ENCODE measurements at places on chromosomes 2 and 18. TPM values are rescaled to one million over a fixed set of nuclear protein-coding genes. Genes with fewer than 3 reads are reported as not detected.

EGR4 gene
- 0.09 TPM for total RNA-seq

MYOM1 gene
- total RNA-seq = 3.8 TPM

OTX1 gene
- 0.26 TPM for total RNA-seq

DNA sequence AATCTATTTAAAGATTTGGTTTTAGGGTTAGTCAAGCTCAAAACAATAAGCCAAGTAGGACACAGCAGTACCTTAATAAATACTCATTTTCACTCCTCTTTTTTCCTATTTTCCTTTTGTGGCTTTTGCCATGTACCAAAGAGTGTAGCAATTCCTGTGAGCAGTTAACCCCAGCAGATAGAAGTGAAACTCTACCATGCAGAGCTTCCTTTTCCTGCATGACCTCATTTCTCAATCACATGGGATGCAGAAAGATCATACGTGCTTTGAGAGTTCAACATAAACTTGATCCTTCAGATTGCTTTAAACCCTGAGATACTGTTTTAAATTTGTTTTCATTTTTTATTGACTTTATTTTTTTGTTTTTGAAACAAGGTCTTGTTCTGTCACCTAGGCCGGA, 99.1 kb upstream of the ARHGAP15 start:
- no peak for DNase-seq
- peaks cover 10% of the 10 kb centered on the region for H3K4me1 ChIP-seq
- H3K4me3 ChIP-seq = no peak overlapping the region
- no peaks in the 10 kb centered on the region for H3K36me3 ChIP-seq

DNA sequence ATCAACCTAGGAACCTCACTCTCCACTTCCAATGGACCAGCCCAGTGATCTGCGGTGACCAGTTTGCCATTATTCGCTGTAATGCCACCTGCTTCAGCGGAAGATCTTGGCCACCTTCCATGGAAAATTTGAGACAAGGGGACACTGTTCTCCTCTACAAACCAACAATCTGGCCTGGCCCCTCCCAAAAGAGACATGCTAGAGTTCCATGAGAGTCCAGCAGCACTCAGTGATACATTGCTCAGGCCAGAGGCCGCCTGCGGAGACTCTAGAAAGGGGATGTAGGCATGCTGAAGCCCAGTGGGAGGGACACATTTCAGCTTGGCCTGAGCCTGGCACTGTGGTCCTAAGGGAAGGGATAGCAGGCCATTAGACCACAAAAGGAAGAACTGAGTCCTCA, 58.3 kb downstream of the COL6A3 start:
- no peak overlapping the region for H3K4me3 ChIP-seq
- no peak for DNase-seq
- H3K4me1 ChIP-seq = no peaks in the 10 kb centered on the region

All from activated CD8-positive, alpha-beta memory T cell treated with anti-CD3 and anti-CD28 coated beads, Interleukin-2, amount 10 ng/mL, durations not matched to agents 7 days and 5 days (primary cell).